ENCODE measurements at places on chromosomes 12 and 14. TPM values are rescaled to one million over a fixed set of nuclear protein-coding genes. Genes with fewer than 3 reads are reported as not detected.

- no peak for DNase-seq
Measured at GRCh38 chr14:87863047-87863446, 129.9 kb downstream of the GALC start.

GRCh38 chr14:66507181-66507721, 696 bp upstream of the GPHN start:
- DNase-seq = no peak

DNA sequence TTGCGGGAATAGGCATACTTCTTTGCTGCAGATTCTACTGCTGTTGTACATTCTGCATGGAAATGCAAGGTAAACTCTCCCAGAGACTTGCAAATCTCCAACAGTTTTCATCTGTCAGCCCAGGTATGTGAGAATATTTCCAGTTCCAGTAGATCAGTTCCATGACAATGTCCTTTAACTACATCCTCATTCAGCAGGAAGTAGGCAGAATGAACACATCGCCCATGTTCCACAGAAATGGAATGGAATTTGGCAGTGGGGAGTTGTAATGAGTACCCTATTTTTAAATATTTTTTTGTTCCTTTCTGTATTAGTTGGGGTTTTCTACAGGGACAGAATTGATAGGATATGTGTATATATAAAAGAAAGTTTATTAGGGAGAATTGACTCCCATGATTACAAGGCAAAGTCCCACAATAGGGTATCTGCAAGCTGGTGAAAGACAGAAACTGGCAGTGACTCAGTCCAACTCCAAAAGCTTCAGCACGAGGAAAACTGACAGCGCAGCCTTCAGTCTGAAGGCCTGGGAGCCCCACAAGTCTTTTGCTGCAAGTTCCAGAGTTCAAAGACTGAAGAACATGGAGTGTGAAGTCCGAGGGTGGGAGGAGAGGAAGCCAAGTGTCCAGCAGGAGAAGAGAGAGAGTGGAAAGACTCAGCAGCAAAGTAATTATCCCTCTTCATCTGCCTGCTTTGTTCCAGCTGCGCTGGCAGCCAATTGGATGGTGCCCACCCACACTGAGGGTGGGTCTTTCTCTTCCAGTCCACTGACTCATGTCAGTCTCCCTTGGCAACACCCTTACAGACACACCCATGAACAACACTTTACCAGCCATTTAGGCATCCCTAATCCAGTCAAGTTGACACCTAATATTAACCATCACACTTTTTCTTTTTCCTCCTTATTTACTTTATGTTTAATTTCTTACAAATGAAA, 110.4 kb upstream of the SCAF11 start:
- DNase-seq = no peak

DNA sequence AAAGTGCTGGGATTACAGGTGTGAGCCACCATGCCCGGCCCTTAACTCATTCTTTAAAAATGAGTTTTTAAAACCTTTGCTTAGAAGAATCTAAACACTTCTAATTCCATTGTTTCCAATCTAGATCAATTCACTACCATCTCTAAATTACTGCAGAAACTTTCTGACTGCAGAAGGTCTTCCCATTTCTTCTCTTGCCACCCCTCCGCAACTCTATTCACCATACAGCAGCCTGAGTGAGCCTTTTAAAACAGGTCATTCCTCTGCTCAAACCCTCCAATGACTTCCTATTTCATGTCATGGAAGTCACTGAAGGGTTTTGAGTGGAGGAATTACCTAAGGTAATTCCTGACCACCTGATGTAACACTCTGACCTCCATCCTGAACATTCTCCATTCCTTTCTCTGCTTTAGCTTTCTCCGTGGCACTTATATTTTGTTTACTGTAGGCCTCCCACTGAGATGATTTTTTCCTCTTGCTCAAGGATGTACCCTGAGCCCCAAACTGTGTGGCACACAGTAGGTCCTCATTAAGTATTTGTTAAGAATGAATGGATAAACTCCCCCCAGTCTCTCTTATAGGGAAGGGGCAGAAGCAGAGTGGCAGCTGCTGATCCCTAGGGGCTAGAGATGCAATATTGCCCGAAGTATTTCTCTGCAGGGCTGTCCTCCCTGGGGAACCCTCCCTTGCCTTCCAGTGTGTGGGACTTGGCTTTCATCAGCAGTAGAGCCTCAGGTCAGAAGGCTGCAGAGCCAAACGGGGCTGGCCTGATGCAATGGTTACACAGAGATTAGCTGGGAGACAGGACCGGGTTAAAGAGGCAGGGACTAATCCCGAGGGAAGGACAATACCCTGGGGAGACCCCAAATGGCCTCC, 1.2 kb downstream of the DDIT3 start:
- DNase-seq = no peak

DNA sequence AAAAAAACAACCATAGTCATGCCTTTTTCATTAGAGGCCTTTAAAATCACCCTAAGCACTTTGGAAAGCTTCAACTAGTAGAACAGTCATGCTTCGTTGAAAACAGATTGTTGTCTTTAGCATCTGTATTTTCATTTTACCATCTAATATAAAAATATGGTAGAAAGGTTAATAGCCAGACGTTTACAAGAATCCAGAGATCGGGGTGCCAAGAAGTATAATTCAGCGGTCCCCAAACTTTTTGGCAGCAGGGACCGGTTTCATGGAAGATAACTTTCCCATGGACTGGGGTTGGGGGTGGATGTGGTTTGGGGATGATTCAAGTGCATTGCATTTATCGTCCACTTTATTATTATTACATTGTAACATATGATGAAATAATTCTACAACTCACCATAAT, 138.4 kb downstream of the GLT1D1 start:
- DNase-seq = no peak

The LRIG3 gene
- not detected for total RNA-seq

The LBHD2 gene
- total RNA-seq = not detected

GRCh38 chr12:126487431-126487980, 1422.3 kb downstream of the AACS start:
- no peak for DNase-seq

DNA sequence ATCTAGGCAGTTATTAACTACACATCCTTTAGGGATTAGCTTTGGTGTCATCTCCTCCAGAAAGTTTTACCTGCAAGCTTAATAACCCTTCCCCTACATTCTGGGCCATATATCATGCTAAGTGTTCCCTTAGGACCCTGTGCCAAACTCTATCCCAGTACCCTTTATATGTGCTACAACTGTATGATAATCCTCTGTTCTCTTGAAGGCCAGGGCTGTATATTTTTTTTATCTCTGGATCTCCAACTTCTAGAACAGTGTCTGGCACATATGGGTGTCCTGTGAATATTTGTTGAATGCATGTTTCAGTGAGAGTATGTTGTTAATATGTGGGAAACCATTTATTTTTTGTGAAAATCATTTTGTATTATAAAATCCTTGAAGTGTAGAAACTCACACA, 106.7 kb downstream of the PPM1A start:
- DNase-seq = no peak

- peak; percentile 86 for DNase-seq
Measured at GRCh38 chr12:53508534-53509170, 1.4 kb upstream of the NPFF start.

The SLC10A1 gene
- not detected for total RNA-seq

GRCh38 chr12:52558781-52559445, 6.0 kb upstream of the KRT71 start:
- DNase-seq = no peak

DNA sequence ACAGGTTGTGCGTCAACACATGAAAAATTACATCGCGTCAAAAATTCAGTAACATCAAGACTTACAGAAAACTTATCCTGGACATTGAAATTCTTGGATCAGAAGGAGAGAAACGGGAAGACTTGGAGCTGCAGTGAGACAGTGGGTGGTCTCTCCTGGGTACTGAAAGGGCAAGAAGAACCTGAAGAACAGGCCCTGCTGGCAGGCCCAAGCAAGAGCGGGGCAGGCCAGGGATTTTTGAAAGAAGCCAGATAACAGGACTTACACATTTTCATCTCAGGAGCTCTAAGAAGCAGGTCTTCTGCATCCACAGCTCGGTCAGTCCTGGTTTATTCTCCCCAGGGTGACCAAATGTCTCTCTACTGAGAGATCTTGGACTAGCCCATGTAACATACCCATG, 466.5 kb upstream of the SOX5 start:
- no peak for DNase-seq

The CDCA4 gene
- 53.3 TPM for total RNA-seq

The KLRF1 gene
- total RNA-seq = 0.96 TPM

- DNase-seq = no peak
Measured at GRCh38 chr12:54126029-54126695, 62.6 kb downstream of the SMUG1 start.

- no peak for DNase-seq
Measured at GRCh38 chr12:96150442-96150841, 43.7 kb upstream of the ELK3 start.

GRCh38 chr14:58792416-58792815, 154.7 kb downstream of the DACT1 start:
- no peak for DNase-seq

GRCh38 chr14:32677129-32677780, 261.4 kb upstream of the NPAS3 start:
- no peak for DNase-seq

The WNT1 gene
- total RNA-seq = 2.0 TPM
